ENCODE measurements at places on chromosomes 1 and 21.

DNA sequence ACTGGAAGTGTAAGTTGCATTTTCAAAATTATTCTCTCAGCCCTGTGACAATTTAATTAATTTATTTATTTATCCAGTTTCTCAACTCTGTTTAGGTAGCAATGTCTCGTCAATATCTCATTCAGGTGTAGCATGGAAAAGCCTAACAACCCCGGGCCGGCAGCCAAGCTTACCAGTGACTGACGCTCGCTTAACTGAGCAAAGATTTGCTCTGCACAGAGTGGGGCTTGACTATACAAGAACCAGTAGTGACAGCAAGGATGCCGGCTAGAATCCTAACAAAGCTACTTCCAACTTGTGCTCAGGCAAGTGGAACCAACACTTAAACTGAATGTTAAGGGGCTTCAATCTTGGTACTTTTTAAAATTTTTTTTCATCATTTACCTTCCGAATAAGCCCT is 80.9 kb upstream of the ESRRG start:
- peak; percentile 73 for DNase-seq

DNA sequence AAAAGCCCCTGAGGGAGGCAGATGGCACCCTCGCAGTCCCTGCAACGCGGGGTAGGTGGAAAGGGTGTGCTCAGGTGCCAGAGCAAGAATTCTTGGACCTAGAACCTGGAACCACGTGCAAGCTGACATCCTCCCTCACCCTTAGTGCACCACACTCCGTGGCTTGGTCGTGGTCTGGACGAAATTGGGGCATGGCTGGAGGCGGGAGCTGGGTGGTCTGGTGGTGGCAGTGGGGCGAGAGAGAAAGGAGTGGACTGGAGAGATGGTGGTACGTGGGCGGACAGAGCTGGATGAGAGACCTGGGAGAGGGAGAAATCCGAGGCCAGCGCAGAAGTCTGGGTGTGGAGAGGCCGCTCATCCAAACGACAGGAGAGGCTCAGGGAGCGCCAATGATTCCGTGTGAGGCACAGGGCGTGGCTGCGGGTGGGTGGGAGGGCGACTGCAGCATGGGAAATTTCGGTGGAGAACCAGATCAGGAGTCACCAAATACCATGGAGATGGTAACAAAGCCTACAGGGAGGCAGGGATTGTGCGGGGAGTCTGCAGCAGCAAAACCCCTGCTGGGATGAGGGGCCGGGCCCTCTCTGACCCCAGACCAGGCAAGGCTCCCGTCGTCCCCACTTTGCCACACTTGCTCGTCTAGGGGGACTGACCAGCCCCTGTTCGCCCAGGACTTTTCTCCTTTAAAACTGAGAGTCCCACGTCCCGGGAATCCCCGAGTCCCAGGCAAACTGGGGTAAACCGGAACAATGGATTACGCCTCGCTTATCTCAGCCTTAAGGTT is 31.9 kb downstream of the CDCP2 start:
- DNase-seq = no peak

- no peak for DNase-seq
Measured at GRCh38 chr1:233362743-233363142, 35.2 kb downstream of the MAP3K21 start.

GRCh38 chr1:192554904-192555303 is 20.7 kb upstream of the RGS1 start:
- no peak for DNase-seq

DNA sequence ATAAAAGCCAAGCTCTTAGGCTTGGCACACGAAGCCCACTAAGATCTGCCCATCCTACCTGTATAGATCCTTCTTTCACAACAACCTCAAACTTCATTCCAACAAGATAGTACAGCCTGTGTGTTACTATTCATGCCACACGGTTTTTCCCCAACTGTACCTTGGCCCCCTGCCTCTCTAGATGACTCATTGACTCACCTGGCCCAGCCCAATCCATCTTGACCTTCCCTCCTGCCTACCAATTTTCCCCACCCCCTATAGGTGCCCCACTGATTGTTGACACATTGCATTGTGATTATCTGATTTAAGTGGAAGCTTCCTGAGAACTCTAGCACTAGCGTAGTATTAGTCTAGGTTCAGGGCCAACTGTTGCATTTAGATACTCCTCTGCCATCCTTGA is 2.0 kb upstream of the CD101 start:
- no peak for DNase-seq

- no peak for DNase-seq
Measured at GRCh38 chr1:247542811-247543210, 6.1 kb upstream of the GCSAML start.

DNA sequence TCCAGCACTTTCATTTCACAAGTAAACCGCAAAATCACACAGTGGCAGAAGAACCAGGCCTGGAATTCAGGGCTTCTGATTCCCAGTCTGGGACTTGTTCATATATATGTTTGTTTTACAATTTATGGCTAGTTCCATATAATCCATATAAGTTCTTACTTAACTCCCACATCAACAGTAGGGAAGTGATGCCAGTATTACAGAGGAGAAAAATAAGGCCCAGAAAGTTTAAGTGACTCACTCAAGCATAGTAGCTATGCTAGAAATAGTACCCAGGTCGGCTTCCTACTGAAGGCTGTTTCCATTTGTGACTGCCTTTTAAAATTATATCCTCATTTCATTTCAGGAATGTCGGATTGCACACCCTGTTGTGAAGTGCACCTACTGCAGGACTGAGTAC is 1.4 kb downstream of the FAM76A start:
- no peak for DNase-seq

Measured in NCI-H2171 treated with DMSO at 0.1 percent for 48 hours (cell line).